CD4-positive, alpha-beta T cell treated with Interleukin-6 for 4 hours (primary cell): ENCODE measurements at places on chromosomes 1 and 21.

DNA sequence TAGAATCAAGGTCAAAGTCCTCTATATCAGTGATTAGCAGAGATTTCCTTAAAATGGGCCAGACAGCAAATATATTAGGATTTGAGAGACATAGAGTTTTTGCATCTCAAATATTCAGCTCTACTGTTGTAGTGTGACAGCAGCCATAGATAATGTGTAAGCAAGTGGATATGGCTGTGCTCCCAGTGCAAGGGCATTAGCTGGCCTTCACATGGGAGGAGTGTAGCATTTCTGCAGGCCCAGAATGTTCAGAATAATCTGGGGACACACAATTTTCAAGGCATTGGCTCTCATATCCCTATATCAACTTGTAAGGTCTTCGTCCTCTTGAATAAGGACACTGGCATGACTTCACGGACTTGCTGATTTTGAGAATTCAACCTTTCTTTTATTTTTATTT, 402.3 kb upstream of the ADAMTS5 start:
- no peak for DNase-seq

DNA sequence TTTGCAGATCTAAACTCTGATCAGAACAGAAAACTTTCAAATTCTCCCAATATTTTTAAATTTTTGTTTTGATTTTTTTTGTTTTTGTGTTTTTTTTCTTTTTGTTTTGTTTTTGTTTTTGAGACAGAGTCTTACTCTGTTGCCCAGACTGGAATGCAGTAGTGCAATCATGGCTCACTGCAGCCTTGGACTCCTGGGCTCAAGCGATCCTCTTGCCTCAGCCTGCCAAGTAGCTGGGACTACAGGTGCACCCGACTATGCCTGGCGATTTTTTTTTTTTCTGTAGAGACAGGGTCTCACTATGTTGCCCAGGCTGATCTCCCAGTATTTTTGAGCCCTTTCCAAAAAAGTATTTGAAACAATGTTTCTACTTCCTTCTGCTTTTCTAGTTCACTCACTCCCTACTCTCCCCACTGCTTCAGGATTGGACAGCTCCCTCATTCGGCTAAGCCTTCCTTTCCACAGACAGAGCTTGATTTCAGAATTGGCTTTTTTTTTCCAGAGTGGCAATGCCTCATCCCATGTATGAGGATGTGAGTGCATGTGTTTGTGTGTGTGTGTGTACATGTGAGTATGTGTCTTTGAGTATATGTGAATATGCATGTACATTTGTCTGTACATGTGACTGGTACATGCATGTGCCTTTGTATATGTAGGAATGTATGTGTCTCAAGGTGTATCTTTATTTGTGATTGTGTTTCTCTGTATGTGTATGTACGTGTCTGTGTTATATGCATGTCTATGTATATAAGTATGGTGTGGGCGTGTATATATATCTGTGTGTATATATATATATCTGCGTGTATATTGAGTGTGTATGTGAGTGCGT, 11.9 kb downstream of the LHX4 start:
- DNase-seq, result no peak

GRCh38 chr1:53047737-53048736, 14.0 kb upstream of the PODN start:
- DNase-seq, result no peak

DNA sequence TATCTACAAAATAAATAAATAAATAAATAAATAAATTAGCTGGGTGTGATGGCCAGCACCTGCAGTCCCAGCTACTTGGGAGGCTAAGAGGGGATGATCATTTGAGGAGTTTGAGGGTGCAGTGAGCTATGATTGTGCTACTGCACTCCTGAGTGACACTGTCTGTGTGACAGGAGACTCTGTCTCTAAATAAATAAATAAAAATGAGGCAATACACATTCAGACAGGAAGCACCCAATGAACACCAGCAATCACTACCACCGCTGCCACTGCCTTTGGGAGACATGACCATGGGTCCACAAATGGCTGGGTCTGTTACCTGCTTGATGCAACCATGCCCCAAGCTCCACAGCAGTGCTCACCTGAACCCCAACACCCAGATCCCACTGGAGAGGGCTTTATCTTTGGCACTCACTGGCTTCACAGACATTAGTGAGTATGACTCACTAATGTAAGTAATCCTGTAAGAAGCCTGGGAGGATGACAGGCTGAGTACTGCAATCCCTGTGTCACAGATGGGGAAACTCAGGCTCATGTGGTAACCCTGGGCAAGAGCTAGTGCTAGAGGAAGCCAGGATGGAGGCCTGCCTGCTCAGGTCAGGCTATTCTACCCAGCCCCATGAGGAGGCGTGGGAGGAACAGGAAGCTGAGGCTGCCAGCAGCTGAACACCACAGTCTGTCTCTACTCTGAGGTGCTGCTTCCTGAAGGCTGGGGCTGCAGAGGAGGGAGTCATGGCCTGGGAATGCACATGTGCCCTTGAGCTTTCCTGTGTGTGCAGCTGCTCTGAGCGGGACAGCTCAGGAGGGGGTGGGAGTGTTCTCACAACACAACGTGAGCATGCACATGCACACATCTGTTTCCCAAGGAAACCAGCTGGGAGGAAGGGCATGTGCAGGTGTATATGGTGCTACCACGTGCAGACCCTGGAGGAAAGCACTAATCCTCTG, 43.0 kb downstream of the SLC9A1 start:
- peak; percentile 80 for DNase-seq

DNA sequence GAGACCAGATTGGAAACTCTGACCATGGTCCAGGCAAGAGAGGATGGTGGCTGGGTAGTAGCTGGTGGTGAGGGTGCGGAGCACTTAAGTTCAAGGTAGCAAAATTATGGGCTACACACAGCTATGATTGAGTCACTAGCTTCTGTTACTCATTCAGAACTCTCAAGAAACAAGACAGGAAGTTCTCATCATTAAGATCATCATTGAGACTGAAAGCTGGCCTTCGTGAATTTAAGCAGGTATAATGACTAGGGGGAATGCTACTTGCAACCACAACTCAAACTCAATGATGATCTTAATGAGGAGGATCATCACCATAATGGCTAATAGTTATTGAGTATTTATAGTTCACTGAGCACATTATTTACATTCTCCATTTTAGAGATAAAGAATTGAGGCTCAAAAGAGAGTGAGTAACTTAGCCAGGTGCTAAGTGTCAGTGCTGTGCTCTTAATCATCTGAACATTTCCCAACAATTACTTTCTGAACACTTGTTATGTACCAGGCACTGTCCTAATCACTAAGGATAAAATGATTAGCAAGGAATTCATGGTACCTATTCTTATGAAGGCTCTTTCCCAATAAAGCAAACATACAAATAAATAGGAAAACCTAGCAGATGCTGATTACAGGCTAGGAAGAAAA, 286.3 kb upstream of the C1orf105 start:
- no peak for DNase-seq
